ENCODE measurements at places on chromosomes 1 and 21.

- DNase-seq = no peak
Observed at GRCh38 chr1:160724465-160725242, 13.0 kb upstream of the CD48 start.

DNA sequence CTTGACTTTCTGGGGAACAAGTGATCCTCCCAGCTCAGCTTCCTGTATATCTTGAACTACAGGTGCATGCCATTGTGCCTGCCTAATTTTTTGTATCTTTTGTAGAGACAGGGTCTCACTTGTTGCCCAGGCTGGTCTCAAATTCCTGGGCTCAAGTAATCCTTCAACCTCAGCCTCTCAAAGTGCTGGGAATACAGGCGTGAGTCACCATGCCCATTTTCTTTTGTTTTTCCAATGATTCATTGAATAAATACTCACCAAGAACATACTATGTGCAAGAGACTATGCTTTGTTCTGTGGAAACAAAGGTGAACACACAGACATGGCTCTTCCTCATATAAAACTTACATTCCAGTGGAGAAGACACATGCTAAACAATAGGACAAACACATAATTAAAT, 407.8 kb upstream of the DAB1 start:
- DNase-seq = peak; percentile 58

GRCh38 chr1:119713749-119714456, 2.2 kb downstream of the PHGDH start:
- DNase-seq = no peak

- DNase-seq = no peak
Observed at GRCh38 chr1:204181116-204181515, 15.0 kb upstream of the REN start.

DNA sequence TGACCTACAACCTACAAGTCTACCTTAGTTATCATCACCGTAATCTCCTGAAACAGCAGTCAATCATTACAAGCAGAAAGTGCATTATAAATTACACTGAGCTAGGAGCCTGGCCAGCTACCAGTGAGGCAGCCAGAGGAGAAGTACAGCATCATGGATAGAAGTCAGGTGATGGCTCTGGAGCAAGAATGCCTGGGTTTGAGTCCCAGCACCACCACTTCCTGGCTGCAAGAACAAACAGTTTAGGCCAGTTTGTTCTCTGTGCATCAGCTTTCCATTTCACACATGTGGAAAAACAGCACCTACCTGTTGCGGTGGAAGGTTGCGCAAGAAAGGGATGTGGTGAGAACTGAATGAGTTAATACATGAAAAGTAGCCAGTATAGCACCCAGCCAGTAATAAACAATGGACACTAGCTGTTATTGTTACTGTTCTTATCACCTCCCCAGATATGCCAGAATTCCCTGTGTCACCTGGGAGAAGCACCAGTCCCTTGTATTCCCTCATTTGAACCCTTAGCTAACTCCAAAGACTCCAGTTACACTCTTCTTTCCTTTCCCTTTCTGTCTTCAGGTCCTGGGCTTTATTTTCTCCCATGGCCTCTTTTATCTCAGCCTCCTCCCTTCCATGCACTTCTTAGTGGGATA, 9.0 kb downstream of the CREG1 start:
- no peak for DNase-seq

DNA sequence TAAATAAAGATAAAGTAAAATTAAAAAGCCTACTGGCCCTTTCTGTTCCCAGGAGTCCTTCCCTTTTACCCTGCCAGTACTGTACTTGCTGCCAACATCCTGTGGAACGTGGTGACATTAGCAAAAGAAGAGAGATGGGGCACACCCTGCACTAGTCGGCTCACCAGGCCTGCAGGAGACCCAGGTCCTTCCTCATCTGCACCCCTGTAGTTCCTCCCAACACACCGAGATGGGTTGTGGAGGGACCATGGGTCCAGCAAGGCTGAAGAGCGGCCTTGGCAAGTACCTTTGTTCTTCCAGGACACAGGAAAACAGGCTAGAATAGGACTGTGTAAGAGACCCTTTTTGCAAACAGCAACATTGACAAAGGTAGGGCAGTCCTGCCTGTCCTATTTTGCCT, 98.7 kb upstream of the TMPRSS2 start:
- DNase-seq = no peak

DNA sequence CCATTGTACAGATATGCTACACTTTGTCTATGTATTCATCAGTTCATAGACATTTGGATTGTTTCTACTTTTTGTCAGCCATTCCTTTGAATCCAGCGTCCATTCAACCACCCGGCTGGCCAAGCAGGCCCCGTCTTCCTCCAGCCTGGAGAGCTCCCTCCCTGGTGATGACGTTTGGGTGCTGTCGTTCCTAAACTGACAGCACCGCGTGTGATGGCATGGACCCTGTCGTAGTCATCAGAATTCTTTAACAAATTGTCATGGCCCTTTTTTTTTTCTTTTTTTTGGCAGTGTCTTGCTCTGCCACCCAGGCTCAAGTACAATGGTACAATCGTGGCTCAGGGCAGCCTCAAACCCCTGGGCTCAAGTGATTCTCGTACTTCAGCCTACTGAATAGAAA, 138.6 kb upstream of the ERRFI1 start:
- no peak for DNase-seq

GRCh38 chr1:236419502-236419901, 25.4 kb downstream of the EDARADD start:
- no peak for DNase-seq

- DNase-seq = no peak
Observed at GRCh38 chr1:17795081-17795809, 40.1 kb downstream of the ACTL8 start.

- DNase-seq = no peak
Observed at GRCh38 chr1:41622859-41623732, 138.6 kb upstream of the EDN2 start.

GRCh38 chr1:216270086-216270773, 153.0 kb downstream of the USH2A start:
- no peak for DNase-seq

- no peak for DNase-seq
Observed at GRCh38 chr1:16275591-16275990, 38.6 kb upstream of the CPLANE2 start.

GRCh38 chr1:17755120-17755519, at the start of gene ACTL8:
TSS of gene ACTL8 (plus strand) at chr1:17755333. CDS start at chr1:17823009, 67,676 bp downstream.
- DNase-seq = no peak

DNA sequence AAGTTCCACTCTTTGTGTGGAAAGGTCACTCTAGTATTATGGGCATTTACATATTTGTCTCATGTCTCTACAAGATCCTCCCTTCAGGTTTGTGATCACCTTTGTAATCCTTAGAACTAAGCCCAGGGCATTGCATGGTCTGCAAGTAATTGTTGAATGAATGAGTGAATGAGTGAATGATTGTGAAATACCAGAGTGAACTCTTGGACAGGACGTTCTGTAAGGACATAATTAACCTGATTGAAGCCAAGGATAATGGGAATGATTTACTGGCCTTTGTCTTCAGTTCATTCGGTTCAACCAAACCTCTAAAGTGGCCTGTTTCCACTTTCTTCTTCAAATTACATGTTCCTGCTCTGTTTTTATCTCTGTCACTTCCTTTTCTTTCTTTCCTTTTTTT, 83.0 kb upstream of the TSPAN2 start:
- no peak for DNase-seq

DNA sequence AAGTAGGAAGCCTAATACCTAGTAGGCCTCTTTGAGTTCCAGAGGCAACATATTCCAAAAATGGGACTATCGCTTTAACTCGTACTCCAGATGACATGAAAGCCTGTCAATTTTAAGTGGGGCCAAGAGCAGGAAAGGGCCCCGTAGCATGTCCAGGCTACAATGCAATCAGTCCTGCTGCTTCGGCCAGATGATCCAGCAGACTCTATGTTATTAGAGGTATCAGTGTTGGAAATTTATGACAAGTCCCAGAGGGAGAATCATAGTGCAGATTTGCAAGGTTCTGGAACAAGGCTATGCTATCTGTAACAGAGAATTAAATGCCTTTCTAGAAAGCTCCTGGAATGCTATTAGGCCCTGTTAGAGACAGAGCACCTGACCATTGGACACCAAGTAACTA, 56.7 kb upstream of the SRP9 start:
- no peak for DNase-seq

DNA sequence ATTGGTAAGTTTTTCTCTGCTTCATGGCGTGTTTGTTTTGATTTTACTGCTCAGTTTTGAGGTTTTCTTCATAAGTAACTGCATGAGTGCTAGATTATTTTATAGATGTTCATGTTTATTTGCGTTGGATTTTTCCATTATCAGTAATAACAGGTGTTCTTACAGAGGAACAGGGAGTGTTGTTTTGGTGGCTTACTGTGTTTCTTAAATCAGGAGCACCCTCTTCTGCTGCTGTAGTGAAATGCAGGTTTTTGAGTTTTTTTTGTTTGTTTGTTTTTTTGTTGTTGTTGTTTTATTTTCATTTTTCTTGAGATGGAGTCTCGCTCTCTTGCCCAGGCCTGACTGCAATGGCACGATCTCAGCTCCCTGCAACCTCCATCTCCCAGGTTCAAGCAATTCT, 32.6 kb downstream of the CTBS start:
- DNase-seq = no peak

DNA sequence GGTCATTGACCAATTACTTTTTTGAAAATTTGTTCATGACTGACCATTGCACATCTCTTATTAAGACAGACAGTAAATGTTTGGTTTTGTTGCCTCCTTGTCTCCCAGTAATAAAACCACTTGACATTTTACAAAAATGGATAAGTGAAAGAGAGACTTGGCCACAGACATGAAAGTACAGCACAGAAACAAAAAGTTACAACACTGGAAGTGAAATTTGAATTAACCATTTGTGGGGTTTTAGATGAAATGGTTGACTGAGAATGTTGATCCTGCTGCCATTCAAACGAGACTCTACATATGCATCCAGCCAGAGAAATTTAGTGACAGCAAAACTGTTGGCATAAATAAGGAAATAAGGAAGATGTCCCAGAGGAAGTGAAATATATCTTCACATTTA, 79.3 kb upstream of the B3GALT2 start:
- no peak for DNase-seq

DNA sequence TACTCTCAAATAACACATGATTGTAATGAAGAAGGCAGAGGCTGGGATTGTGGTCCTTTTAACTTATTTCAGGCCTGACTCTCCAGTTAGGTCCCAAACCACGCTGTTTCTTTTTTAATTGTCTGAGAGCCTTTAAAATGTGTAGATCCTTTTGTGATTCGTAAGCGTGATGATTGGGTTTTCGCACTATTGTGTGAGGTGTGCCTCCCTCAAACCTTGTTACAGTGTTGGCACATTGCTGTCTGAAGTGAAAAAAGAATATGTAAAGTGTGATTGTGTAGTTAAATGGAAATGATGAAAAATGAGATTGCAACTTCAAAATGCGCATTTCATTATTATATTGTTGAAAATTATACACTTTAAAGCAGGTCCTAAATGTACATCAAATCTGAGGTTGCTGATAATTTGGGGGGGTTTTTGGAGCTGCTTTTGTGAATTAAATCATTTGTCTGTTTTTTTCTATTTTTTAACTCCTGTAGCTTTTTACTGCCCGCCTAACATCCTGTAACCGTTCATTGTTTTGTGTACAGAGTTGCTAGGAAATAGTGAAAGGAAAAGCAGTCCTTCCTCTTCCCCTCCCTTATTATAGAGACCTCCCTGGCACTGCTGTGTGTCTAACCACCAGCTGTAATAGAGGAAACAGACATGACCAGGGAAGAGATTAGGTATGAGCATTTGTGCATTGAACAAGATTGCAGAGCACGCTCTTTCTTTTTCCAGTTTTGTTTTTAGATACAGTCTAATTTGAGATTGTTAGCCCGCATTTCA, 43.3 kb downstream of the IARS2 start:
- DNase-seq = no peak

DNA sequence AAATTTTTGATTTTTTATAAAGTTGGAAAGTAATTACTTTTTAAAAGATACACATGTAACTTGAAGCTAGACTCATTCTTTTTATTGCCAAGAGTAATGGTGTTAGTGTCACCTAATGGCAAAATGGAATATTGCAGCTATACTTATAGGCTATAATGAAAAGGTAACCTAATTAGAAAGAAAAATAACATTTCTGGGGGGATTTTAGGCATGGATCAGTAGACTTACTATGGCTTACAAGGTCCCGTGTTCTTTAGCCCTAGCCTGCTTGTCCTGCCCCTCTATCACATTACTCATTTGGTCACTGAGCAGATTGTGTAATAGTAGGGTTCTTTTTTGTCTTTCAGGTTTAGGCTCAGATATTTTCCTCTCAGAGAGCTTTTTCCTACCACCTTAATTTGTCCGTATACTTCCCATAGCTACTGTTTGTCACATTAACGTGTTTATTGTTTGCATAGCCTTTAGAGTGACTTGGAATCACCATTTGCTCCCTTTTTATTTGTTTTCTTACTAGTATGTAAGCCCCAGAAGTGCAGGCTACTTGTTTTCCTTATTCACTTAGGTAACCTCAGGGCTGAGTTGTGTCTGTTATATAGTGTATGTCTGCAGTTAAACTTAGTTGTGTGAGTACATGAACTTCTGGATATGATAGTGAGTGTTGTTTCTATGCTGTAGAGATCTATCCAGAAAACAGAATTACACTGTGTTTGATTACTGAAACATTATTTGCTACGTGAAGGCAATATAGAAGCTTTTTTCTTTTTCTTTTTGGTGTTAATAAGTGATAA, 58.7 kb downstream of the RABGAP1L start:
- DNase-seq = peak; percentile 21

- no peak for DNase-seq
Observed at GRCh38 chr1:161171191-161171590, 5.0 kb downstream of the PPOX start.

- DNase-seq = no peak
Observed at GRCh38 chr1:85573322-85573721, 7.2 kb upstream of the CCN1 start.

- DNase-seq = no peak
Observed at GRCh38 chr1:232328486-232329102, 301.3 kb downstream of the SIPA1L2 start.

DNA sequence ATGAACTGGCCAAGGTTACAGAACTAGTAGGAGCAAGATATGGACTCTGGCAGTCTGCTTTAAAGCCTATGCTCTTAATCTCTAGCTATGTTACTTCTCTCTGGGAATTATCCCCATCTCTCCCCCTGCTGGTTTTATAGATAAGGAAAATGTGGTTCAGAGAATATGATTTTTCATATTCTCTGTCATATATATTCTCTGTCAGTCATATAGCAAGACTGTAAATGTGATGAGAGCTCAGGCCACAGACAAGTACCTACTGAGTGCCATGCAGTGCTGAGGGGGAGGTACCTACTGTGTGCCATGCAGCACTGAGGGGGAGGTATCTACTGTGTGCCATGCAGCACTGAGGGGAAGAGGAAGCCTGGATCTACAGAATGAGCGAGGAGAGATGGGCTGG, 220.3 kb upstream of the FGGY start:
- DNase-seq = no peak

DNA sequence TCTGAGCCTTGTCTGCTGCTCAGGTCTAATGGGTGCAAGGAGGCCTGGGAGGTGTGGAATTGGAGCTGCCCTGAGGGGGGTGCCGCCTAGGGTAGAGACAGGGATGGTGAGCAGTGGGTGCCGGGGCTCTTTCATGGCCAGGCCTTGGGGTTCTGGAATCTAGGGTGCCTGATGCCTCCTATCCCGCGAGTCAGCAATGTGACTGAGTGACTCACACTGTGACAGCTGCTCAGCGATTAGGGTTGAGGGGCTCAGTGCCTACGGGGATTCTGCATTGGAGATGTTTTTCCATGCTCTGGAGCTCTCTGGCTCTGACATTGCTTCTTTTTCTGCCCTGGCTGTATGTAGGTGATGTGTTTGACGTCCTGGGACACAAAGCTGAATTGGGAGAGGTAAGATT, 16.8 kb downstream of the ATP8B2 start:
- no peak for DNase-seq

Measured in HepG2 (cell line).